ENCODE measurements at places on chromosomes 3 and 15.

- DNase-seq, result no peak
These were observed 144.6 kb upstream of the TMCO5A start for GRCh38 chr15:37789881-37790280.

GRCh38 chr15:48230498-48230897, 24.4 kb downstream of the SLC12A1 start:
- DNase-seq, result no peak

DNA sequence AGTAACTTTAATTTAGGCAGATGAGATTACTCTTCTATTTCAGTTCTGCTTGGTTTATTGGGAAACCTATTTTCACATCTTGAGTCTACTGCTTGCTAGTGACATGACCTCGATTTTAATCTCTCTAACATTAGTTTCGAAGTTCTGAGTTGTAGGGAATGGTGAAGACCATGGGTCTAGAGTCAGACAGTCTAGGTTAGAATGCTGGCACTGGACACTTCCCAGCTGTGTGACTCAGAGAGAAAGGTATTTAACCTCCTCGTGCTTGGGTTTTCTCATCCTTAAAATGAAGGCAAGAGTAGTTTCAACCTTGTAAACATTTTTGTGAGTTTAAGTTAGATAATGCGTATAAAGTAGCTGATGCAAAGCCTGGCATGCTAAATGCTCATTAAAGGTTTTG, 422.1 kb downstream of the GRM7 start:
- no peak for DNase-seq

DNA sequence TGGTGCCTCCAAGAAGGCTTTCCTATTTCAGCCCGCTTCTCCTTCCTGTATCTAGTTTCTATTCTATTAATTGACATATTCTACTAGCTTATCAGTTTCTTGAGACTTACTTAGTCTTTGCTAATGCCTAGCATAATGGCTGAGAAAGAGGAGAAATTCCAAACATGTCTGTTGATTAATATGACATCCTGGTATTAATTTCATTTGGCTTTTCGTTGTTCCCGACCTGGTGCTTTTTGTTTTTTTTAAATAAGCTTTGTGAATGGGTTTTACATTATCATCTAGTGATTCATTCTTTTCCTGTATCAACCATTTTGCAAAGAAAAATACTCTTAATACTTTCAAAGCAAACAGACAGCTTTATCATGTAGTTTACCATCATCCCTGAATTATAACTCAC, 13.1 kb downstream of the WDR53 start:
- DNase-seq, result no peak

GRCh38 chr3:81624756-81625155, 136.7 kb downstream of the GBE1 start:
- DNase-seq, result no peak

GRCh38 chr15:48963524-48964113, at the start of gene SHC4:
Gene SHC4, minus strand, starts transcription at chr15:48963919. Its CDS starts 904 bp downstream, at chr15:48963015.
- peak; percentile 37 for DNase-seq

DNA sequence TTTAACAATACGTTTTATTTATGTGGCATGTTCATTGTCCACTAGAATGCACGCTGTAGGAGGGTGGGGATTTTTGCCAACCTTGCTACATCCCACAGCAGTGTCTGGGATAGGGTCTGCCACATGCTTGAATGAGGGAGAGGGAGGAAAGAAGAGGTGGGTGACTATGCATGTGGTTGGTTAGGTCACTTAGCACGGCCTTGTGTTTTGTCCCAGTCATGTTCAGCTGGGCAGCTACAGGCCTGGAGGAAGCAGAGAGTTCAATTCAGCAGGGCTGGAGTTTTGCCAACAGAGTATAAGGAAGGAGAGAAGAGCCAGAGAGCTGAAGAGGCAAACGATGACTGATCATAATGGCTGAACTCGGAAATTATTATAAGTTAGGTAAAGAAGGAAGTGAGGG, 268.4 kb upstream of the NSMCE3 start:
- no peak for DNase-seq

DNA sequence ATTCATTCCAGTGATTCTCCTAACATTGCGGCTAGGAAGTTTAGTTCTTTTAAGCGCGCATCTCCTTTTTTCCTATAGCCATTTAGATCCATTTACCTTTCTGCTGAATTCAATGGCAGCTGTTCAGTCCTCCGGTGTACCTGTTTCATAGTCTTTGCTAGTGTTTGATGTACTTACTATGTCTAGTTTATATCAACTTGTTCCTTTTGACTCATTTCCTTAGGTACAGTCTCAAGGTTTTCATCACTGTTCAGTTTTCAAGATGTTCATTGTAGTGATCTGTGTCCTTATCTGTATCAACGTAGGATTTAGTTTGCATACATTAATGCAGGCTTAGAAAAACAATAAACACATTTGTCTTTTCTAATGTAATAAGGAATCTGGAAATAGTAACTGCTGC, 59.0 kb upstream of the MBNL1 start:
- no peak for DNase-seq

DNA sequence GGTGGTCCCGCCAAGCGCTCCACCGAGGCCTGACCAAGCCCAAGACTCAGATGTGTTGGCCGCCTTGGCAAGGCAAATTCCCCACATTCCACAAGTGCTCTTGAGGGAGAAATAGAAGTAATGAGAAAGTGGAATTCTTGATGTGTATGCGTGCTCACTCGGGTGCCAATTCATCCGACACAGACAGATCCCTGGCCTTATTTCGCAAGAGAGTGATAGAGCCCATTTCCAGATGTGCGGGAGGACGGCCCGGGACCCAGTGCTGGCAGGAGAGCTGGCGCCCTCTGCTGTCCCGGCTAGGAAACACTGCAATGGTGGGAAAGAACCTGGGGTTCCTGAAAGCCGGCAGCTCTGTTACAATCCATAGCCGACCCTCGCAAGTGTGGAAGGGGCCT, 76.0 kb downstream of the HMG20A start:
- peak; percentile 64 for DNase-seq

DNA sequence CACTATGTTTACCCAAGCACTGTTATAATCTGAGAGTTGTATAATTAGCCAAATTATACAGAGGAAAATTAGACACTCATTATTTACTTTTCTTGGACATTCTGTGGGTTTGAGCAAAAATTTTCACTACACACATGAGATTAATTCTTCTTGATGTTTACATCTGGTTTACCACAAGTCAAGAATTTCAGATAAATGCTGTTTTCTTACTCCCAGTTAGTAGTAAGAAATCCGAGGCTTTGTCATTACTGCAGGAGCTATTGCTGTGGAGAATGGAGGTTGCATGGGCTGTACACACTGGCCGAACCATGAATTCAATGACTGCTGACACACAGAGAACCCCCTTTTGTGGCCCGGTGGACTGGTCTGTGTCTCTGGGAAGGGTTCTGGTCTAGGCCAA, 207.7 kb upstream of the CFAP20DC start:
- no peak for DNase-seq

DNA sequence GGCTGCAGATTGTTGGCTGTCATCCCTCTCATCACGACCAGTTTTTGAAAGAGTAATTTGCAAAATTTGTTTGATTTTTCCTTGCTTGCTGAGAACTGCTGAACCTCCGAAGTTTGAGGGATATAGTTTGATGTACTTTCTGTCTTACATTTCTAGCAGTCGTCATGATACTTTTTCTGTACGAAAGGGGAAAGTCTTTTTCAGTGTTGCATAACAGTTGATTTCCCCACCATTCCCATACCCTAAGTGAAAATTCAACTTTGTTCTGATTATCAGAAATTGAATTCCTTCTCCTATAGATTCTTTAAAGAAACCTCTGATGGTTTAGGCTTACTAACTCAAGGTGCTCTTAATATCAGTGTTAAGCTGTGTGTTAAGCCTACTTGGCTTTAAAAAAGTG, 1.6 kb downstream of the PDE8A start:
- no peak for DNase-seq

DNA sequence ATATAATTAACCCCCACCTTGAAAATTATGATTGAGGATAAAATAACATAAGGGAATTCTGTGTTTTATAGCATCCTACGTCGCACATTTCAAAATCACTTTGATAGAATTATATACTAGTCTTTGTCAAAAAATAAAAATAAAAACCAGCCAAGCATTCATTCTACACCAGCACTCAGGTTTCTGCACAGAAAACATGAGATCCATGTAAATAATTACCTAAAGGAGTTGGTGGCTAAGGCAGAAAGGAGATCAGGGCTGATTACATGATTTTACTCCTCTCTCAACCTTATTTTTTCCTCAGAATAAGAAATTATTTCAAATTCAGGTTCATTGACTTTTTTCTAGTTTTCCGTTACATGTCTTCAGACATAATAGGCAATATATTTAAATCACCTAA, 194.5 kb downstream of the PLCH1 start:
- DNase-seq, result no peak

- no peak for DNase-seq
These were observed 145.4 kb upstream of the PROK2 start for GRCh38 chr3:71930056-71930991.

- DNase-seq, result no peak
These were observed 4.3 kb upstream of the NPTN start for GRCh38 chr15:73637527-73637926.

GRCh38 chr3:52346623-52347530, 30.8 kb downstream of the DNAH1 start:
- no peak for DNase-seq

Data from amygdala (tissue), 56 donors.